ENCODE measurements at places on chromosomes 13 and 19. TPM values are rescaled to one million over a fixed set of nuclear protein-coding genes. Genes with fewer than 3 reads are reported as not detected.

ZNF560 gene
- 0.16 TPM for total RNA-seq

TGFBR3L gene
- total RNA-seq = 0.99 TPM

FFAR1 gene
- total RNA-seq = not detected

TMEM255B gene
- not detected for total RNA-seq

ZNF837 gene
- total RNA-seq = 3.4 TPM

WDR88 gene
- total RNA-seq = not detected

ZNF154 gene
- 2.3 TPM for total RNA-seq

ZNF575 gene
- total RNA-seq = 0.63 TPM

ZNF440 gene
- 6.6 TPM for total RNA-seq

F2RL3 gene
- not detected for total RNA-seq

ZIK1 gene
- total RNA-seq = 4.2 TPM

CACNG7 gene
- 1.9 TPM for total RNA-seq

ZNF865 gene
- 0.08 TPM for total RNA-seq

KIR2DL1 gene
- total RNA-seq = not detected

FREM2 gene
- total RNA-seq = not detected

RASAL3 gene
- not detected for total RNA-seq

RNF225 gene
- total RNA-seq = not detected

MTUS2 gene
- total RNA-seq = 0.36 TPM

PDCD5 gene
- 161 TPM for total RNA-seq

ZNF565 gene
- total RNA-seq = 7.6 TPM

GPI gene
- 132 TPM for total RNA-seq

FUT2 gene
- total RNA-seq = not detected

ZNF763 gene
- total RNA-seq = 3.4 TPM

RFPL4A gene
- total RNA-seq = not detected

PGLYRP1 gene
- not detected for total RNA-seq

AMER2 gene
- total RNA-seq = not detected

ZNF681 gene
- total RNA-seq = 0.36 TPM

SHISA2 gene
- 0.90 TPM for total RNA-seq

SLC5A5 gene
- not detected for total RNA-seq

CYP2A7 gene
- not detected for total RNA-seq

ACER1 gene
- not detected for total RNA-seq

ATP8A2 gene
- under 0.01 TPM for total RNA-seq

OCEL1 gene
- 3.9 TPM for total RNA-seq

C5AR1 gene
- total RNA-seq = 0.09 TPM

CYP2F1 gene
- total RNA-seq = not detected

EFNB2 gene
- total RNA-seq = 3.4 TPM

CERS4 gene
- 2.1 TPM for total RNA-seq

ATP4B gene
- total RNA-seq = not detected

KLK13 gene
- not detected for total RNA-seq

IGFL2 gene
- total RNA-seq = 0.09 TPM

SSC5D gene
- 10.7 TPM for total RNA-seq

CD22 gene
- not detected for total RNA-seq

TIMM50 gene
- 46.1 TPM for total RNA-seq

SCAF1 gene
- 16.9 TPM for total RNA-seq

TYROBP gene
- total RNA-seq = not detected

CHAF1A gene
- total RNA-seq = 8.6 TPM

SMIM44 gene
- not detected for total RNA-seq

MISP gene
- 0.09 TPM for total RNA-seq

Measured in fibroblast of the aortic adventitia (primary cell).